ENCODE measurements at places on chromosomes 4 and X.

GRCh38 chr4:96354036-96354712 is 514.3 kb downstream of the PDHA2 start:
- no peak for DNase-seq

DNA sequence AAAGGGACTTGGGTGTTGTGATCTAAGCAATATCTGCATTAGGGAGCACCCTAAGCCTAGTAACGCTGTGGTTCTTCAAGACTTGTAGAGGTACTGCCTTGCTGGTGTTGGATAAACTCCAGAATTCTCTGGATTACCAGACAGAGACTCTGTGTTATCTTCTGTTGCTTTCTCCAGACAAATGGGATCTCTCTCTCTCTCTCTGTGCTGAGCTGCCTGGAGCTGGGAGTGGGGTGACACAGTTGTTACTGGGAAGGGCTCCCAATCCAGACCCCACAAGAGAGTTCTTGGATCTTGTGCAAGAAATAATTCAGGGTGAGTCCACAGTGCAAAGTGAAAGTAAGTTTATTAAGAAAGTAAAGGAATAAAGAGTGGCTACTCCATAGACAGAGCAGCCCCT is 48.8 kb downstream of the MCUB start:
- DNase-seq, result no peak

DNA sequence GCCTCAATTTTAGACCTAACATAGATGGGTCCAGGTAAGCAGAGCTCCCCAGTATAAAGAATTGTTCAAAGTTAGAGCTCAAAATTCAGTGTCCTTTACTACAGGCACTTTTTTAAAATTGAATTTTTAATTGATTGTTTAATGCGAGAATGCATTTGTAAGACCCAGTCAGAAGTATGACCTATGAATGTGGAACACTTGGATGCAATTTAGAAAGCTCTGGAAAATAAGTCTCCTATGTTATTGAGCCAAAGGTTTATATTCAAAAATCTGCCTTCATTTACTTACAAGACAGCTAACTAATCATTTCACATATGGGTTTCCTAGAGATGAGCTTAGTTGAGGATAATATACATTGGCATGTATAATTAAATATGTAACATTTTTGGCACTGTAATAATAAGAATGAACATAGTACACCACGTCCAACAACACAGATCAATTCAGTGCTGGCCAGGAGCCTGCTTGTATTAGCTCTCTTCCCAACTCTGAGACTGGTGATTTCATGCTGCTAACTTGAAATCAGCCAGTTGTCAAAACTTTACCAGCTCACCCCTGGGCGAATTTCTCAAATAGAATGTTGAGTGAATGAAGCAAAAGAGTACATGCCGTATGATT is 197.2 kb upstream of the NPY2R start:
- DNase-seq, result no peak

- DNase-seq, result no peak
Observed at GRCh38 chr4:100177855-100178254, 12.4 kb downstream of the DDIT4L start.

DNA sequence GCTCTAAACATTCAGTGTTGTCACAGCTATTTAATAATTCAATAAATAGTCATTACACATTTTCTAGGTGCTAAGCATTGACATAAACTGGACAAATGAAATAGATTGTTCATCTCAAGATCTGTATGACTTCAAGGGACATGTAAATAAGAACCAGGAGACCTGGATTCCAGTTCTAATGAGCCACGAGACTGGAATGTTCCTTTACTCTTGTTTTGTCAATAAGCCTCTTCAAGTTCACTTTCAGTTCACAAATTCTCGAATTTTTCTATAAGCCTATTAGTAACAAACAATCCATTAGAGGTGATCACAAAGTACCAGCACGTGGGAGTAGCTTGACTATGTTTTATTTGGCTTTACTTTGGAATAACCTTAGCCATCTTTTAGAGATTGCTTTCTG is 514.0 kb upstream of the SMIM31 start:
- no peak for DNase-seq

DNA sequence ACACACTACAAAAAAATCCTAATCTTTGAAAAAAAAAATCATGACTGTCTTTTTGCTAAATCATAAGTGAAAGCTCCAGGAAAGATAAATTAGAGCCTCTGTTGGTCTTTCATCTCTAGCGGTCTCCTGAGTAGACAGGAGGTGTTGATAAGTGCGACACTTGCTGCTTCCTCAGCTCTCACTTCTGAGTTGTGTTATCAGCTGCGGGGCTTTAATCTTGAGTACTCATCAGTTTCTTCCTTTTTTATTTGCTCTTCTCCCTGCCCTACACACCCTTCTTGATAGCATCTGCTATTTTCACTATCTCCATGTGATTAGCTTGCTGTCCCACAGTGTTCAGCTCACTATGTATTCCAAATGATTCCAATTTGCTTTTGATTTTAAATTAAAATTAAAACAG is 1449.2 kb downstream of the C4orf33 start:
- DNase-seq, result no peak

GRCh38 chr4:153773236-153773690 is 13.4 kb upstream of the RNF175 start:
- DNase-seq, result no peak

GRCh38 chr4:16126714-16127113 is 42.9 kb upstream of the PROM1 start:
- DNase-seq, result no peak

DNA sequence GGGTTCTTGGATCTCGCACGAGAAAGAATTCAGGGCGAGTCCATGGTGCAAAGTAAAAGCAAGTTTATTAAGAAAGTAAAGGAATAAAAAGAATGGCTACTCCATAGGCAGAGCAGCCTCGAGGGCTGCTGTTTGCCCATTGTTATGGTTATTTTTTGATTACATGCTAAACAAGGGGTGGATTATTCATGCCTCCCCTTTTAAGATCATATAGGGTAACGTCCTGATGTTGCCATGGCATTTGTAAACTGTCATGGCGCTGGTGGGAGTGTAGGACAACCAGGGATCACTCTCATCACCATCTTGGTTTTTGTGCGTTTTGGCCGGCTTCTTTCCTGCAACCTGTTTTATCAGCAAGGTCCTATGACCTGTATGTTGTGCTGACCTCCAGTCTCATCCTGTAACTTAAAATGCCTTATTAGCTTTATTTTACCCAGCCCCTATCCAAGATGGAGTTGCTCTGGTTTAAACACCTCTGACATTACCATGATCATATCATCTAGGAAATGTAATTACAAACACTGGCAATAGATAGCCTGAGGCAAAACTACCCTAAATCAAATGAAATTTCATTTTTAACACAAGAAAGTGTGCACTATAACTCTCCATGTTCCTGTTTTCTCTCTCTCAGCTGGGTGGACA is 94.3 kb upstream of the ATXN3L start:
- DNase-seq, result no peak

Measured in NK-92 treated with Interleukin-12 subunit alpha and Interleukin-12 subunit beta, amount 100 ng/mL, for 24 hours (cell line).